ENCODE measurements at places on chromosomes 4 and X. TPM values are rescaled to one million over a fixed set of nuclear protein-coding genes. Genes with fewer than 3 reads are reported as not detected.

- H3K36me3 ChIP-seq, result no peaks in the 10 kb centered on the region
- no peaks in the 10 kb centered on the region for H3K27me3 ChIP-seq
- no peak overlapping the region for H3K4me3 ChIP-seq
- DNase-seq, result no peak
- no peaks in the 10 kb centered on the region for H3K4me1 ChIP-seq
- no peak overlapping the region for H3K27ac ChIP-seq
Measured at GRCh38 chr4:61225656-61226055, 25.5 kb downstream of the ADGRL3 start.

- H3K27me3 ChIP-seq, result no peaks in the 10 kb centered on the region
- no peak overlapping the region for H3K27ac ChIP-seq
- no peaks in the 10 kb centered on the region for H3K4me1 ChIP-seq
Measured at GRCh38 chr4:16334601-16335000, 108.3 kb upstream of the TAPT1 start.

- peaks cover 4% of the 10 kb centered on the region for H3K4me1 ChIP-seq
- no peaks in the 10 kb centered on the region for H3K36me3 ChIP-seq
- H3K27me3 ChIP-seq, result no peaks in the 10 kb centered on the region
- DNase-seq, result no peak
Measured at GRCh38 chr4:151786158-151786495, 25.3 kb upstream of the GATB start.

DNA sequence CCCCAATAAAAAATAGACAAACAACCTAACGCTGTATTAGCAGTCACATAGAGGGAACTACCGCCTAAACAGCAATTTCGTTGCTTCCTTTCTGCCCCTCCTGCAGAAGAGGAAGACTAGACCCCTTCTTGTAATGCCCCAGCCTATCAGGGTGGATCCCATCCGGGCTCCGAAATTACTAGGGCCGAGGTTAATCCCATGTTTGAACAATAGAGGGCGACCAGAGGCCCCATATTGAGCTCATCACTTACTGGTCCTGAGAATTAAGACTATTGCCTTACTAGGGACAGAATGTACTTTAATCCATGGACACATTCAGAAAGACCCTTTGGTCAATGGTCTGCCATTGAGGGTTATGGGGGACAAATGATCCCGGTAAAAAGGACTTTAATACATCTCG lies 11.8 kb upstream of the ZNF630 start:
- H3K36me3 ChIP-seq, result no peaks in the 10 kb centered on the region
- H3K4me3 ChIP-seq, result no peak overlapping the region
- H3K27me3 ChIP-seq, result no peaks in the 10 kb centered on the region

DNA sequence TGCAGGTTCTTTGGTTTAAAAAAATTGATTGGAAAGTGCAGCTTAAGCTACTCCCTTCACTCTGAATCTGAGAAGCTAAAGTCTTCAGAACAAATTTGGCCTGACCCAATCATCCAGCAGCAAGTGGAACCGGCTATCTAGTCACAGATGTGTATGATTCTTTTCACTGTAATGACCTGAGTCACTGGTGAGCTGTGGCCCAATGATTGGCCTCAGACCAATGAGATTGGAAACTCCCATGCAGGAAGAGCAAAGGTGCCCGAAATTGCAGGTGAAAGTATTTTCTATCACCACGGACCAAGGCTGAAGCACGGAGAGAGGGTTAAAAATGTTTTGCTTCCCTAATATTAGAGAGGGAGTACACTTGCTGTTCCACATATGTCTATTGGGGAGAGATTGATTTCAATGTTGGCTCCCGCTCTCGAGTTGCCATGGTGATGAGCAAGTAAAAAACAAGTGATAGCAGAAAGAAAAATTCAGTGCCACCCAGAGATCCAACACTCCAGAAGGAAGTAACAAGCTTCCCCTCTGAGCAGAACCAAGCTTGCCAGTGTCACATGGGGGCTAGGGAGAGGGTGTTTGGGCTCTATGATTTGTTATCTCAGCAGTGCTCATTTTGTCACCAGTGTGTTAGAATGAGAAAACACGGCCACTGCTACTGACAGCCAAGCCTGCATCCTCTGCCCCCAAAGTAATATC lies 11.2 kb downstream of the RIPPLY1 start:
- no peaks in the 10 kb centered on the region for H3K36me3 ChIP-seq
- no peak for DNase-seq
- peaks cover 3% of the 10 kb centered on the region for H3K4me1 ChIP-seq
- peaks cover 6% of the 10 kb centered on the region for H3K27me3 ChIP-seq
- H3K4me3 ChIP-seq, result no peak overlapping the region

- no peak overlapping the region for H3K4me3 ChIP-seq
- no peak overlapping the region for H3K27ac ChIP-seq
- DNase-seq, result no peak
- no peaks in the 10 kb centered on the region for H3K4me1 ChIP-seq
Measured at GRCh38 chrX:71292669-71293365, 8.7 kb upstream of the ITGB1BP2 start.

DNA sequence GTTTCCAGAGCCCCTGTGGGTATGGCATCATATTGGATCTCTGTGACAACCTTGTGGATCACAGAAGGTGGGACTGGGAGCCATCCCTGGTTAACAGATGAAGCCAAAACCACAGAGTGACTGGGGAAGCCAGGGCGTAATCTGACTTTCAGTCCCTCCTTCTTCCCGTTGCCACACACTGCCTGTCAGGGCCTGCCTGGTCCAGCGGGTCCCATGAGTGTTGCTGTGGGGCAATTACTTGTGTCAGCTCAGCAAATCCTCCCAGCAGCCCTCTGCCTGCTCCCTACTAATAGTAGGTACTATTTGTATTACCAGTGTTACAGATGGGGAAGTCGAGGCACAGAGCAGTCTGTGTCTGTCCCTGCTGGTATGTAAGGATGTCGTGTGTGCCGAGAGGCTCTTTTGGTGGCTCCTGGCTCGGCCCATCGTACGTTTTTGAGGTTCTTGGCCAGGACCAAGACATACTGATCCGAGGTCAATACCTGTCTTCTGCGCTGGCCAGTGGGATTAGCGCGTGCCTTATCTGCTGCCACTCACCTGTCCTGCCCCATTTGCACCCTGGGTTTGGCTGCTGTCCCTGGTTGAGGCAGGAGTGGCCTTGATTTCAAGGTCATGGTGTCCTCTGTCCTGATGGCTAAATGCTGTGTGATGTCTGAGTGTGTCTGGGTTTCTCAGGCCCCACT lies 5.7 kb downstream of the NSG1 start:
- H3K36me3 ChIP-seq, result no peaks in the 10 kb centered on the region
- H3K27ac ChIP-seq, result no peak overlapping the region
- H3K4me1 ChIP-seq, result no peaks in the 10 kb centered on the region
- DNase-seq, result no peak

DNA sequence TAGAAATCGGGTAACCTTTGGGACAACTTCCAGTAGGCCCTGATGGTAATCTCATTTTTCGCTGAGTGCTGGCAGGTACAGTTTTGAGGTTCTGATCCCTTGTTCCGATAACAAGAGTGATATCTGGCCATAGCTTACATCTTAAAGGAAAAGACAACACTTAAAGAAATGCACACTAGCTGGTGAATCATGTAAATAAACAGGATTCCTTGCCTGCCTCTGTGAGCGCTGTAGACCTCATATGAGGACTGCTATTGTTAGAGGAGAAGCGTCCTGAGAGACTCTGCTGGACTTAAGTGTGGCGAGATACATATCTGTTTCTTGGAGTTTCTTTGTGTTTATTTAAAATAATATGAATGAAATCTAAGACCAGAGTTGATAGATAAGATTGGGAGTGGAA lies 149.3 kb upstream of the SLC4A4 start:
- H3K27ac ChIP-seq, result peak overlapping the region; percentile 81
- no peak overlapping the region for H3K4me3 ChIP-seq
- no peaks in the 10 kb centered on the region for H3K27me3 ChIP-seq
- H3K4me1 ChIP-seq, result peaks cover 4% of the 10 kb centered on the region
- DNase-seq, result no peak

DNA sequence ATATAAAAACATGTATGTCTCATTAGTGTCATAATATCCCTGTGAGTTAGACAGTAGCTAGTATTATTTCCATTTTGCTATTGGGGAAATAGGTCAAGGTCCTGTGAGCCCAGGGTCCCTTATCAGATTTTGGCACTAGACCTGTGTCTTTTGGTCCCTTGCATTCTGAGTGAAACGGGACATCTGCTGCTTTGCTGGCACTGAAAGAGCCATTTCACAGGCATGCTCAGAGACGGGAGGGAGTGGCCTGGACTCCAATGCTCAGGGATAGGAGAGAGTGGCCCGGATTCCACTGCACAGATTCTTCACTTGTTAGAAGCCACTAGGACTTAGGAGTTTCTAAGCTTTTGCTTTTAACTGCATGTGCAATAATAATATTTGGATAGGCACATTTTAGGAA lies 177.2 kb downstream of the TSPAN5 start:
- no peak overlapping the region for H3K4me3 ChIP-seq
- no peak for DNase-seq
- no peaks in the 10 kb centered on the region for H3K4me1 ChIP-seq
- no peaks in the 10 kb centered on the region for H3K27me3 ChIP-seq
- H3K36me3 ChIP-seq, result no peaks in the 10 kb centered on the region

DNA sequence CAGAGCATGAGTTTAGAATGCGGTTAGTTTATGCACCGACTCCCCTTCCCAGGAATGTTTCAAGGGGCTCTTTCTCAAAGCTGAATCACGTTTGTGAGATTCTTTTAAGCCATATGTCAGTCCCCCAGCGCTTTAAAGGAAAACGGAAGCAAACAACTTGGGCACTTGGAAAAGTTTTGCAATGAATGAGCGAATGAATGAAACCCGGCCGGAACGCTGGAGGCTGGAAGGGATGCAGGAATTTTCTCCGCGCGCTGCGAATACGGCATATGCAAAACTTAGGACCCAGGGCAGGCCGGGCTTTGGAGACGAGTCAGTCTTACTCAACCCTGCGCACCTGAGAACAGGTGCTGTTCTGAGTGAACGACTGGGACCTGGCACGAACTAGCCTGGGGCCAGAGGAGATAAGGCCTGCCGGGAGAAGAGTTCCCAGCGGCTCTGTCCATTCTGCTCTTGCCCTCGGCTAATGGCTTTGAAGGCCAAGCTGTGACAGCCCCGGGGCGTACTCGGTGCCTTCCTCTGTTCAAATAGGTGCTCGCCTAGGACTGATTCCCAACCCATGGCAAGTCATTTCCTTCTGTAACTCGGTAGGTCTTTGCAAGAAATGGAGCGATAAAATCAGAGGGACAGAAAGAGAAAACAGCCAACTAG lies 743 bp upstream of the NRK start:
- H3K36me3 ChIP-seq, result no peaks in the 10 kb centered on the region
- no peak overlapping the region for H3K27ac ChIP-seq
- peaks cover 2% of the 10 kb centered on the region for H3K27me3 ChIP-seq
- no peak for DNase-seq
- no peaks in the 10 kb centered on the region for H3K4me1 ChIP-seq

DNA sequence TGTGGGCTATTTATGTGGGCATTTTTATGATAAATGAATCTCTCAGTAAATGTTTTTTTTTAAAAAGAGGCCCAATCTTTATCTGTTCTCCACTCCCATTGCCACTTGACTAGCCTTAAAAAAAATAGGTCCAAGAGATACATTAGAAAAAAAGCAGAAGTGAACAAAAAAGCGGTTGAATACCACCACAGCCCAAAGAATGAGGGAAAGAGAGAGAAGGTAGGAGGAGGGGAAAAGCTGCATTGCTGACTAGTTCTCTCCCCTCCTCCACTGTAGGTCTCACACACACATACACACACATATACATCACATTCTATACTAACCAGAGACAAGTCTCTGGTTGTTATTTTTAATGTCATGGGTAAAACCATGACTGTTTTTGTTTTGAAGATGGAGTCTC lies 95.8 kb upstream of the IL13RA1 start:
- H3K4me3 ChIP-seq, result no peak overlapping the region
- H3K27me3 ChIP-seq, result no peaks in the 10 kb centered on the region
- no peaks in the 10 kb centered on the region for H3K36me3 ChIP-seq
- H3K4me1 ChIP-seq, result no peaks in the 10 kb centered on the region
- no peak overlapping the region for H3K27ac ChIP-seq
- no peak for DNase-seq

- no peak overlapping the region for H3K4me3 ChIP-seq
- no peak overlapping the region for H3K27ac ChIP-seq
- no peak for DNase-seq
Measured at GRCh38 chrX:48794911-48795515, 6.9 kb upstream of the HDAC6 start.

- no peaks in the 10 kb centered on the region for H3K4me1 ChIP-seq
- H3K36me3 ChIP-seq, result peaks cover 21% of the 10 kb centered on the region
- H3K4me3 ChIP-seq, result no peak overlapping the region
- no peak for DNase-seq
- H3K27ac ChIP-seq, result no peak overlapping the region
- no peaks in the 10 kb centered on the region for H3K27me3 ChIP-seq
Measured at GRCh38 chr4:24867251-24867650, 45.6 kb downstream of the CCDC149 start.

GRCh38 chrX:109840585-109840984 lies 107.5 kb upstream of the ACSL4 start:
- DNase-seq, result peak; percentile 60
- no peak overlapping the region for H3K4me3 ChIP-seq
- H3K36me3 ChIP-seq, result no peaks in the 10 kb centered on the region
- H3K27me3 ChIP-seq, result no peaks in the 10 kb centered on the region

Gene FAM193A
- 17.0 TPM for total RNA-seq

Gene MTCP1
- total RNA-seq, result 0.85 TPM

Gene MAGEB17
- not detected for total RNA-seq

Gene TEX28
- total RNA-seq, result not detected

Gene TLR6
- 1.2 TPM for total RNA-seq

Data from right atrium auricular region (tissue), 2 donors.